Cortex of kidney (tissue), 1 donor: ENCODE measurements at places on chromosomes 6 and 20.

GRCh38 chr6:45521226-45521625 lies 143.5 kb upstream of the SUPT3H start:
- no peak for DNase-seq

GRCh38 chr6:102799051-102799450 lies 1405.5 kb downstream of the GRIK2 start:
- no peak for DNase-seq

GRCh38 chr6:142117366-142117765 lies 15.4 kb upstream of the GJE1 start:
- no peak for DNase-seq

- DNase-seq = no peak
Observed at GRCh38 chr6:67792996-67793395, 842.1 kb upstream of the ADGRB3 start.

DNA sequence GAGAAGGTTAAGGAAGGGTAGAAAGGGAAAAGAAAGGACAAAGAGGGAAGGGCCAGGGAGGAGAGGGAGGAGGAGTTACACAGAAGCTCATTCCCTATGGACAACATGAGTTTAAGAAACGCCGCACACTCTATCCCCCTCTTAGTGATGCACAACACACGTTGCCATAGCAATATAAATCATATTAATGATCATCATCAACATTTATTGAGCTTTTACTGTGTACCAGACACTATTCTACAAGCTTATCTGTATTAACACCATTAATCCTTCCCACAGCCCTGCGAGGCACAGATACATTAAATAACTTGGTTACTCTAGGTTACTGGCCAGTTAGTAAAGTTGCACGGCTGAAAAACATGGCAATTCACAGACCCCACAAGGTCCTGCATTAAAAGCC lies 234.8 kb downstream of the PTPRT start:
- DNase-seq = no peak

DNA sequence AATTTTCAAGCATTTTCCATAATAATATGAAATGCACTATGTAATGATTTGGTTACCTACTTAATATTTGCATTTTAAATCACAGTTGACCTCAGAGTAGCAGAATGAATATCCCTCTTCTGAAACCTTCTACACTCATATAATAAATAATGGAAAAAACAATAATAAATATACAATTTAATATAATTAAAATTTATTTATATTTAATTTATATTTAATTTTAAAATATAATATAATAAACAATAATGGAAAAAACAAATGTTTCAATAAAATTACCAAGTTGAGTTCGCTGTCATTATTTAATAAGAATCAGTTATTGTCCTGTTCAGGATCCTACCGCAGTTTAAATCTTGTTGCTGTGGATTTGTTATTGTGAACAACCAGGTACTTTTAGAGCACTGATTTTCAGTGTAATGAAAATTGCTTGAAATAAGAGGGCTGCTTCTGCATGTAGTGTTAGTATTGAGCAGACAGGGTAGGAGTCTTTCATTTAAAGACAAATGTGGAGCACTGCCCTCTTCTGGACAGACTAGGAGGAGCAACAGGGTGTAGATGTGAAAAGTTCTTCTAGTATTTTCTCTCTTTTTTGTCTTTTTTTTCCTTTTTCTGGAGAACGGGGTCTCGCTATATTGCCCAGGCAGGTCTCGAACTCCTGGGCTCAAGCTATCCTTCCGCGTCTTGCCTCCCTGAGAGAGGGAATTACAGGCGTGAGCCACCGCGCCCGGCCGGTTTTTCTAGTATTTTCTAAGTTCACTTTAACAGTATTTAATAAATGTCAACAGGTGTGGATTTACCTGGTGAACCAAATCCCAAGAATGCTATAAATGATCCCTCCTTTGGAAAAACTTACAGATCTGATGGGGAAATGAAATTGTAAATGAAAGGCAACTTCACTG lies 13.6 kb downstream of the TRAPPC3L start:
- DNase-seq = no peak

- no peak for DNase-seq
Observed at GRCh38 chr6:38796850-38797249, 81.7 kb downstream of the DNAH8 start.

- DNase-seq = no peak
Observed at GRCh38 chr6:30102414-30102969, 10.4 kb downstream of the TRIM31 start.

GRCh38 chr6:148758492-148758891 lies 11.7 kb downstream of the UST start:
- no peak for DNase-seq

GRCh38 chr6:15516923-15517560 lies 145.8 kb downstream of the DTNBP1 start:
- DNase-seq = no peak
